ENCODE measurements at places on chromosomes 2 and 18. TPM values are rescaled to one million over a fixed set of nuclear protein-coding genes. Genes with fewer than 3 reads are reported as not detected.

- no peak overlapping the region for H3K4me3 ChIP-seq
- no peak for DNase-seq
- H3K4me1 ChIP-seq: no peaks in the 10 kb centered on the region
Measured at GRCh38 chr2:109411640-109412325, 202.0 kb downstream of the SEPTIN10 start.

- peak overlapping the region; percentile 35 for H3K27ac ChIP-seq
- peaks cover 42% of the 10 kb centered on the region for H3K4me1 ChIP-seq
- peak; percentile 41 for DNase-seq
- peak overlapping the region; percentile 40 for H3K4me3 ChIP-seq
- no peaks in the 10 kb centered on the region for H3K27me3 ChIP-seq
Measured at GRCh38 chr2:151637271-151637781, 97.0 kb downstream of the NEB start.

DNA sequence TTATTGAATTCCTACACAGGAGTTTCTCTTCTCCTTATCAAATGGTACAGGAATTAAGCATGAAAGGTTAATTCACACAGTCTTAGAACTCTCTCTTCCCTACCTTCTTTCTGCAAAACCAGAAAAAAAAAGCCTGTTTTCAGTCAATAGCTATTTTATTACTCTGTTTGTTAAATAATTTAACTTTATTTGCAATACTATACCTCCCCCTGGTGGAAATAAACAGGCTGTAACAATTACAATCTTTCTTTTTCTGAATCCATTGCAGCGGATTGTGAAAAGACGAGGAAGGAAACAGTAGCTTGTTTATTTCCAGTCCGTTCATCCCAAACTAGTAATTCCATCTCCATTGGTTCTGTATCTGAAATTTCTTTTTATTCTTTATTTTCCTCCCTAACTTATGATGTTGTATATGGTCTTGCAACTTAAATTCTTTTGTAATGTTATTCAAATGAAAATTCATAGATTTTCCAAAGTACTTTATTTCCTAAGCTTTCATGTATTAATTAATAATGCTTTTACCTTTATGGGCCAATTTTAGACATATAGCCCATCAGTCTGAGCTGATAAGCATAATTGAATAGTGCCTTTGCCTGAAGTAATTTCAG lies 165.2 kb downstream of the SH3BP4 start:
- H3K27ac ChIP-seq: no peak overlapping the region
- DNase-seq: no peak
- no peaks in the 10 kb centered on the region for H3K4me1 ChIP-seq
- no peaks in the 10 kb centered on the region for H3K36me3 ChIP-seq
- no peak overlapping the region for H3K4me3 ChIP-seq

Gene FIGN
- not detected for polyA plus RNA-seq

- no peak for DNase-seq
- H3K27me3 ChIP-seq: no peaks in the 10 kb centered on the region
- no peaks in the 10 kb centered on the region for H3K4me1 ChIP-seq
- no peak overlapping the region for H3K4me3 ChIP-seq
- no peak overlapping the region for H3K27ac ChIP-seq
Measured at GRCh38 chr2:47208852-47209606, 53.9 kb upstream of the STPG4 start.

Gene SERPINB10
- polyA plus RNA-seq: not detected

- no peaks in the 10 kb centered on the region for H3K4me1 ChIP-seq
- no peak overlapping the region for H3K4me3 ChIP-seq
- H3K27me3 ChIP-seq: no peaks in the 10 kb centered on the region
- no peak for DNase-seq
Measured at GRCh38 chr18:12640881-12641200, 17.1 kb downstream of the SPIRE1 start.

Gene SIX3
- polyA plus RNA-seq: not detected

Gene IL1B
- not detected for polyA plus RNA-seq

DNA sequence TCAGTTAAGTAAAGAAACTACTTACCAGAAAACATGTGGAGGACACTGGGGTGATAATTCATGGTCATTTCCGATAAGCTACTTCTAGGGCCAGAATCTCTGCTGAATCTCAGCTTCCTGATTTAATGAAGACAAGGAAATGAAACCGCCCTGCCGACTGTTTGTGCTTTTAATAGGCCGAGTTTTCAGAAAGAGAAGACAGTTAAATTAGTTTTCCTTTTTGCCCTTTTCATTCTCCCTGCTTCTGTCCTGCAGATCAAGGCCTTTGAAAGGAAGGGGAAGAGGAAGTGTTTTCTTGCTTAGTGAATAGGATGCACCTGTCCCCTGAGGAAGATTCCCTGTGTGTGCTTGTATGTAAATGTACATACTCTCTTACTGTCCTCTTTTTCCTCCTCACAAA lies 126.6 kb downstream of the SH3RF3 start:
- no peak overlapping the region for H3K27ac ChIP-seq
- no peaks in the 10 kb centered on the region for H3K27me3 ChIP-seq
- H3K4me1 ChIP-seq: no peaks in the 10 kb centered on the region
- H3K36me3 ChIP-seq: no peaks in the 10 kb centered on the region

- no peaks in the 10 kb centered on the region for H3K4me1 ChIP-seq
- no peak for DNase-seq
- no peaks in the 10 kb centered on the region for H3K27me3 ChIP-seq
- no peak overlapping the region for H3K4me3 ChIP-seq
Measured at GRCh38 chr18:79819064-79819967, 21.6 kb downstream of the KCNG2 start.

DNA sequence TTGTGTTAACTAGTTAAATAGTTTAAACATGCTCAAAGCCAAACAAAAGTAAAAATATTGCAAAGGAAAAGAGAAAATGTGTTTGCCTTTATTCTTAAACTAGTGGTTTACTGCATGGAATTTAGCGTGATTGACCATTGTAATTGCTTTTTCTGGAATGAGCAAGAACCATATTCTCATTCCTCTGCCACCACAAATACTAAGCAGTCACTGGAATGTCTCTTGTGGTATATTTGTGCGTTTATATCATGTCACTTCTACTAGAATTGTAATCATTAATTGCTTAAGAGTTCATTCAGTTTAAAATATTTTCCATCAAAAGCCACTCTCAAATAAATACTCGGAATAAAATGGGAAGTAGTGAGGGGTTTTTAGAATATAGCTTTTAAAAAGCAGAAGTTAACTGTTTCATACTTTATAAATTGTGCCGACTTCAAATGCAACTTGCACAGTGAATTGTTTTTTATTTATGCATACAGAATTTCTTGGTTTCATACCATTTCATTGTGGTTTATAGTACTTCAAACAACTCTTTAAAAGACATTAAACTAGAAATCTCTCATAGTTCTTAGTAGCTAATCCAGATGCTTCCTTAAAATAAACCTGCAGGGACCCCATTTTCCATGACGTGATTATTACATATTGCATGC lies 288.1 kb downstream of the EPHA4 start:
- H3K4me3 ChIP-seq: no peak overlapping the region
- H3K27ac ChIP-seq: no peak overlapping the region
- H3K36me3 ChIP-seq: no peaks in the 10 kb centered on the region
- no peaks in the 10 kb centered on the region for H3K4me1 ChIP-seq
- no peaks in the 10 kb centered on the region for H3K27me3 ChIP-seq

- H3K4me1 ChIP-seq: no peaks in the 10 kb centered on the region
- H3K36me3 ChIP-seq: no peaks in the 10 kb centered on the region
- no peak overlapping the region for H3K27ac ChIP-seq
- DNase-seq: no peak
Measured at GRCh38 chr18:2826581-2826980, 20.2 kb upstream of the EMILIN2 start.
